ENCODE measurements at places on chromosomes 7 and 10.

GRCh38 chr10:110207805-110208613 is 604 bp downstream of the MXI1 start:
- DNase-seq, result peak; percentile 47

DNA sequence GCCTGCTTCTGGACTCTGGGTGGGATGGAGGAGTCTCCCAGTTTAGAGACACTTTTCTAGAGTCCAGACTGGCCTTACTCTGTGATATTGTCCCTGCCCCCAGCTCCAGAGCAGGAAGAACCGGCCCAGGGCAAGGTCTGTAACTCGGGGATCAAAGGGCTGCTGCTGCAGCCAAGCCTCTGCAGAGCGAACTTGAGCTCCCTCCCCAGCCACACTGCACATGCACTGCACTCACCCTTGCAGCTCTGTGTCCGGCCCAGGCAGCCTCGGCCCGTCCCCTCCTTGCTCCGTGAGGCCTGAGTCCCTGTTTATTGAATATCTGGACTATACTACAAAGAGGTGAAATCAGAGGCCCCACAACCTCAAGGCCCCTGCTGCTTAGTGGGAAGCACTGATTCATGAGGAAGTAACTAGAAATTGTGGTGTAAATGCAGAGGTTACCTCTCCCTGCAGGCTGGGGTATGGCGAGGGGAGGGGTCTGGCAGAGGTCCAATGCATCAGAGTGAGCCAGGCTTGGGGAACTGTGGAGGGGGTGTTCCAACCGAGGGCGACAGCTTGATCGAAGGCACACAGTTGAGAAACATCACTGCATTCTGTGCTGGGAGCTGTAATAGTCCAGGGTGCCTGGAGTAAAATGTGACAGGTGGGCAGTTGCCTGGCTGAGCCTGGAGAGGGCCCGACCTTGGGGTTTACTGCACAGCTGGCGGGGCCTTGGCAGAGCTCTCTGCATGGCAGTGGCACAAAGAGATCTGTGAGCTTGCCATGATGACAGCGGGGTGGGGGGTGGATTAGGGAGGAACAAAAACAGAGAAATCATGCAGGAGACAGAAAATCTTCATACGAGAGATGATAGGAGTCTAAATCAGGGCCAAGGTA is 49.1 kb downstream of the AOC1 start:
- DNase-seq, result no peak

- no peak for DNase-seq
These were observed 2.2 kb downstream of the LEP start for GRCh38 chr7:128243273-128243672.

DNA sequence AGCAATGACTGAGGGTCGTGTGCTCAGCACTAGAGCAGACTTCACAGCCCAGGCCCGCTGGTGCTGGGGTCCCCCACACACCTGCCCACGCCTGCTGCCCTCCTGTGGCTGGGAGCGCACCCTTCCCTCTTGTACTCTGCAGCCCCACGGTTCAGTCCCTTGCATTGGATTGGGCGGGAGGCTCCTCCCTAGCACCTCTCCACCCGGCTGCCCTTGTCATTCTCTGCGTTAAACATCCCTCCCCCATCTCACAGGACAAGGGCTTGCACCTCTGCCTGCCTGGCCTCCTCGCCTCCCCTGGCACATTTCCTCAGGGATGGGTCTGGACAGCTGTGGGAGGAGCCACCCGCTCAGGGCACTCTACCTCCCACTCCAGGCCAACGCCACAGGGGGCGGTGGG is 68.6 kb downstream of the ALOX5 start:
- no peak for DNase-seq

- no peak for DNase-seq
These were observed 13.7 kb downstream of the IL2RA start for GRCh38 chr10:6048281-6049030.
